ENCODE measurements at places on chromosomes 5 and 9. TPM values are rescaled to one million over a fixed set of nuclear protein-coding genes. Genes with fewer than 3 reads are reported as not detected.

Gene ADAMTS16
- not detected for total RNA-seq

Gene TMEM252
- 0.26 TPM for total RNA-seq

Gene KIF12
- total RNA-seq = 36.4 TPM

Gene BAAT
- 0.57 TPM for total RNA-seq

Gene IL4
- not detected for total RNA-seq

Gene C1QTNF2
- 0.18 TPM for total RNA-seq

Gene LRRC14B
- not detected for total RNA-seq

Gene MGAT1
- total RNA-seq = 102 TPM

Gene TSSK1B
- not detected for total RNA-seq

Gene WNK2
- 28.6 TPM for total RNA-seq

Gene MAML1
- 30.0 TPM for total RNA-seq

Gene PGM5
- total RNA-seq = 0.08 TPM

Gene DCTN4
- 26.1 TPM for total RNA-seq

Gene HTR4
- total RNA-seq = 0.15 TPM

Gene CYLC2
- not detected for total RNA-seq

Gene SLC35D2
- total RNA-seq = 25.2 TPM

Gene BSPRY
- 31.5 TPM for total RNA-seq

Gene TPPP
- 20.7 TPM for total RNA-seq

Gene LRRC19
- not detected for total RNA-seq

Gene SCGB3A2
- not detected for total RNA-seq

Gene TERT
- 0.23 TPM for total RNA-seq

Gene FAM193B
- 61.4 TPM for total RNA-seq

Gene DYNC2I2
- total RNA-seq = 467 TPM

Gene PCYOX1L
- total RNA-seq = 1.2 TPM

Gene ELAVL2
- total RNA-seq = not detected

Gene IL7R
- not detected for total RNA-seq

Gene IRX4
- total RNA-seq = not detected

Gene MEIKIN
- total RNA-seq = not detected

Gene CCL27
- not detected for total RNA-seq

Gene UGT3A1
- not detected for total RNA-seq

Gene ANKRD31
- not detected for total RNA-seq

Gene FGF10
- not detected for total RNA-seq

Gene PDZD2
- not detected for total RNA-seq
